CD4-positive, alpha-beta T cell treated with Interleukin-2 at 100 ng/mL for 4 hours (primary cell): ENCODE measurements at places on chromosomes 13 and 19.

GRCh38 chr13:44768775-44769581, 192.8 kb upstream of the TSC22D1 start:
- DNase-seq = no peak

DNA sequence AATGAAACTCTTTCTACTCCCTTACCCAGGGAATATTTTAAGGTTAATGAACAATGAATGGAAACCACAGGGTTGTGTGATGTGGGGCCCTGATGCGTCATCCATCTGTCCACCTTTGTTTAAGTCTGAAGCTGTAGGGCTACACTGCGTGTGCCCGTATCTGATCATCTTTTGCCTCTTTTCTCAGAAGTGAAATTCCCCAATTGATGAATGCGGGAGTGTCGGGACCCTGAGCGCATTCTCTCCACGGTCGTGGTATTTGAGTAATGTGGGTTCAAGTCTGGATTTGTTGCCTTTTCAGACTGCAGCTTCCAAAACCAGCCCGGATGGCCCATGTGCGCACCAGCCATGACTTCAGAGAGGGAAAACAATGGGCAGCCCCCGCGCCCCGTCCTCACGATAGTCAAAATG, 112.3 kb downstream of the COL4A2 start:
- no peak for DNase-seq

GRCh38 chr19:49858088-49858985, 7.4 kb downstream of the PTOV1 start:
- no peak for DNase-seq

DNA sequence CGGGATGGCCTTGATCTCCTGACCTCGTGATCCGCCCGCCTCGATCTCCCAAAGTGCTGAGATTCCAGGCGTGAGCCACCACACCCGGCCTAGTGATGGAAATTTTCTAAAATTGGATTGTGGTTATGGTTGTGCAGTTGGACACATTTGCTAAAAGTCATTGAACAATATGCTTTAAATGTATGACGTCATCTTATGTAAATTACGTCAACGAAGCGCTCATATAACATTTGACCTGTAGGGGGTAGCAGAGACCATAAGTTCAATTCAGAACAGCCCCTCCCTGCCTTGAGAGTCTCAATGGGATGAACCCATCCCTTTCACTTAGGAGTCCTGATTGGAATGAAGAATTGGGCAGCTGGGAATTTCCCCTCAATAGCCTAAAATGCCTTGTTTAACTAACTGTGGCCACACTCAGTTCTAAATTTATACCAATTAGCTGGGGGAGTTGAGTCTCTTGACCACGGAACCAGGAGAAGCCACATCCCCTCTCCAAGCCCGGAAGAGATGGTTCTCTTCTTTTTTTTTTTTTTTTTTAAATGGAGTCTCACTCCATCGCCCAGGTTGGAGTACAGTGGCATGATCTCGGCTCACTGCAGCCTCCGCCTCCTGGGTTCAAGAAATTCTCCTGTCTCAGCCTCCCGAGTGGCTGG, 15.2 kb upstream of the TLE6 start:
- DNase-seq = peak; percentile 83

DNA sequence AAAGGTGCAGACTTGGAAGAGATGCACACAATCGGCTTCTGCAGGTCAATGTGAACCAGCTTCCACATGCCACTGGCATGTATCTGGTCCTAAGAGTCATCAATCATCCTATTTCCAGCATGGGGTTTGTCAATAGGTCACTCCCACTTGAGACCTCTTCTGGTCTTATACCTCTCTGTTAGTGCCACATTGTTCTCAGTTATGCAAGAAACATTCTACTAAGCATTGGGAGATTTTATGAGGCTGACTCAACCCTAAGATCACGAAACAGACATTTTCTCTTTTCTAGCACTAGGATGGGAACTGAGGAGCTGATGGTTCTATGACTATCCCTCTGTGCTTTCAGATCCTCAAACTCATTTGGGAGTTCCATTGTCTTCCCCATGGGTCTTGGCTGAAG, 581.5 kb upstream of the KLF12 start:
- DNase-seq = no peak

DNA sequence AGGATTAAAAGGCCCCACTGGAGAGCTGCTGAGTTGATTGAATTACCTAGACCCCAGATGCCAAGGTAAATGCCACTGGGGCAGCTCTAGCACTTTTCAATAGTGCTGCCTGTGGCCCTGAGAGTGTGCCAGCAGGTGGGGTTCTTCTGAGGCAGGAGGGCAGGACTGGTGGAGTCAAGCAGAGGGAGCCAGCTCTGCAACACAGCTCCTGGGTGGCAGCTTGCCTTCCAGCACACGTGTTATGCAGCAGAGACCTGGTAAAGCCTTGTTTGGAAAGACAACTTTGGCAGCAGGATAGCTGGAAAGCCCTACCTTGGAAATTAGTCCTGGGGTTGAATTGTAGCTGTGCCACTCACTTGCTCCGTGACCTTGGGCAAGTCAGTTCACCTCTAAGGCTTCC, 306.6 kb downstream of the ATP8A2 start:
- no peak for DNase-seq

GRCh38 chr19:6030214-6030507, 52.2 kb upstream of the RANBP3 start:
- no peak for DNase-seq

DNA sequence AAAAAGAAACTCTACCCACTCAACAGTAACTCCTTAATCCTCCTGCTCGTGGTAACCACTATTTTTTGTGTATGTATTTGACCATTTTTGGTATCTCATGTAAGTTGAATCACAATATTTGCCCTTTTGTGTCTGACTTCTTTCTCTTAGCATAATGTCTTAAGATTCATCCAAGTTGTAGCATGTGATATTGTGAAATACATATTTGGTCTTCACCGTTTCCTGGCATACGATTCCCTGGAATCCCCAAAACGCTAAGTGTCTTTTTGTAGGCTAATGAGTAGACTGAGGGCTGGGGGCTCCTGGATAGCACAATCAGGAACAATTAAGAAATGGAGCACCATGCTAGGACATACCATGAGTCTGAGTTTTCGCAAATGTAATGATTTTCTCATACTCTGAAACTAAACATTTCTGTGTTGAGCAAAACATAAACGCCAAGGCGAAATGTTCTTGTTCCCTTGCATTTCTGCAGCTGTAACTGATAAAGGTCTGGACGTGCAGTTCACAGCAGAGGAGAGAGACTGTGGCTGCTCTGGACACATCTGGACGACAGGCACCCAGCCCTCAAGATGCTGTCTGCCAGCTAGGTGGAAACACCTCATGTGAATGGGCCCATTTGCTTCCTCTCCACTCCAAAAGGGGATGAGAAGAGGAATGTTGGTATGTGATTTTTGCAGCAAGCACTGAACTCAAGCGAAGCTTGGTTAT, 38.4 kb downstream of the BRD4 start:
- DNase-seq = no peak

DNA sequence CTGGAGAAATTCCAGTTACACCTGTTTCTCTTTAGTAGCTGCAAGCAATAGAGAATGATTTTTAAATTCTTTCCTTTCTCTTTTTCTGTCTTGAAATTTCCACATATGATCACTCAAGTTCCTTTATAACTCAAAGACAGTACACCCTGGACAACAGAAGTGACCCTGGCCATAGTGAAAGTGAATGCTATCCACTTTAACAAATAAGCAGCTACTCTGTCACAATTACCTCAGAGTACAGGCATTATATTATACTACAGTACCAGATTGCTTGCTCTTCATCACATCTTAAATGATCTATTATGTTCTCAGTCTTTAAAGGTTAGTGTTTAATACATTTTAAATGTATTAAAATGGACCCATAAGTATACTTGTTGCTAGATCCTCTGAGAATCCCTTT, 136.2 kb downstream of the KLF12 start:
- no peak for DNase-seq

DNA sequence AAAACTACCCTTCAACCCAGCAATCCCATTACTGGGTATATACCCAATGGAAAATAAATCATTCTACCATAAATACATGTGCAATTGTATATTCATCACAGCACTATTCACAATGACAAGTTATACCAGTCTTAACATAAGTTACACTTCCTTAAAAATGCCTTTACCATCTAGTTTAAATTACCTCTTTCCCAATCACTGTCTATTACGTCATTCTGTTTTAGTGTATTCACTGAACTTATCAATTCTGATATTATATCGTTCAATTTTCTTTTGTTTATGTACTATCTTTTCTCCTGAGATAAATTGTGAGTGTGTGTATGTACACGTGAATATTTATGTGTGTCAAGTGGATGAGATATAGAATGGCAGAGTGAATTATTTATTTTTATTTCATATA, 1416.8 kb downstream of the OLFM4 start:
- no peak for DNase-seq

- DNase-seq = no peak
Measured at GRCh38 chr19:23183251-23183650, 66.4 kb downstream of the ZNF730 start.

- DNase-seq = no peak
Measured at GRCh38 chr19:38337360-38337653, 1.7 kb downstream of the CATSPERG start.

DNA sequence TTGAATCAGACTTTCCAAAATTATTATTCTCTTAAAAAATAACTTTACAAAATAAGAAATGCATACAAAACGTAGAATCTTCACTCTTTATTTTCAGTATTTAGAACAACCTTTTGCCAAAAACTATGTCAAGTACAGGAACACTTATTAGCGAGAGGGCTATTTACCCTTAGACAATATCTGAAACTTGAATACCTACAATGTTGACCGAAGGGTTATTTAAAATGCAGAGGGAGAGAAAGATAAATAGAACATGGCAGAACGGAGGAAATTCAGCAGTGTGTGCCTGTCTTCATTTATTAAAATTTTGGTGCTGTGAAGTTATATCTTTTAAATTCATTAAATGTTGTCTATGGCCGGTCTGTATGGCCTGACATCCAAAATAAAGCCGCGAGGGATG, 198.8 kb downstream of the EFNB2 start:
- no peak for DNase-seq

GRCh38 chr13:20667857-20668437, 35.6 kb upstream of the IL17D start:
- DNase-seq = no peak

DNA sequence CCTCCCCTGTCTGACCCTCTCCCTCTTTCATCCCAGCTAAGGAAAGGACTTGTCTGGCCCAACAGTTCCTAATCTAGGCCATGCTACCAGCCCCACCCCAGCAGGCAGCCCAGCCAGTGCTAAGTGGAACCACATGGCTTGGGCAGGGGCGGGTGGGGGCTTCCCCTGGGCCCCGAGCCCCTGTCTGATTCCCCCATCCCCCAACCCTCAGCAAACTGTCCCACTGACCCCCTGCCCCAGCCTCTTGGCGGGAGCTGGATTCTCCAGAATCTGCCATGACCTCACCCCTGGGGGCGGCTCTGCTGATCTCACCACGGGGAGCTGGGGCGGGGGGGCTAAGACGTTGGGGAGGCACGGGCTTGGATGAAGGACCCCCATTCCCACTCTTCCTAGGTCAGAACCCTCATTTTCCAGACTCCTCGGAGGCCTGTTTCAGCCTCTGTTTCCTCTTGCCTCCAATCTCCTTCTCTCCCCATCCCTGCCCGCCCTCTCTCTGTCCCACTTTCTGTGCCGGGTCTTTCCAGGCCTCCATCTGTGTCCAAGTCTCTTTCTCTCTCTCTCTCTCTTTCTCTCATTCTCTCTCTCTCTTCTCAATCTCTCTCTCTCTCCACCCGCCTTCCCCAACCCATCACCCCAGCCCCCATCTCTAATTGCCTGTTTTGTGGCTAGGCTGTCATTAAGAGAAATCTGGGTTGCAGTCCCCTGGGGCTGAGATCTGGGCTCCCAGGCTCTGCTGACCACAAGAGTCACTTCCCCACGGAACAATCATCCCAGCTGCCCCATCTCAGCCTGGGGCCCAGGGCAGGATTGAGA, 2.7 kb downstream of the COL5A3 start:
- no peak for DNase-seq

DNA sequence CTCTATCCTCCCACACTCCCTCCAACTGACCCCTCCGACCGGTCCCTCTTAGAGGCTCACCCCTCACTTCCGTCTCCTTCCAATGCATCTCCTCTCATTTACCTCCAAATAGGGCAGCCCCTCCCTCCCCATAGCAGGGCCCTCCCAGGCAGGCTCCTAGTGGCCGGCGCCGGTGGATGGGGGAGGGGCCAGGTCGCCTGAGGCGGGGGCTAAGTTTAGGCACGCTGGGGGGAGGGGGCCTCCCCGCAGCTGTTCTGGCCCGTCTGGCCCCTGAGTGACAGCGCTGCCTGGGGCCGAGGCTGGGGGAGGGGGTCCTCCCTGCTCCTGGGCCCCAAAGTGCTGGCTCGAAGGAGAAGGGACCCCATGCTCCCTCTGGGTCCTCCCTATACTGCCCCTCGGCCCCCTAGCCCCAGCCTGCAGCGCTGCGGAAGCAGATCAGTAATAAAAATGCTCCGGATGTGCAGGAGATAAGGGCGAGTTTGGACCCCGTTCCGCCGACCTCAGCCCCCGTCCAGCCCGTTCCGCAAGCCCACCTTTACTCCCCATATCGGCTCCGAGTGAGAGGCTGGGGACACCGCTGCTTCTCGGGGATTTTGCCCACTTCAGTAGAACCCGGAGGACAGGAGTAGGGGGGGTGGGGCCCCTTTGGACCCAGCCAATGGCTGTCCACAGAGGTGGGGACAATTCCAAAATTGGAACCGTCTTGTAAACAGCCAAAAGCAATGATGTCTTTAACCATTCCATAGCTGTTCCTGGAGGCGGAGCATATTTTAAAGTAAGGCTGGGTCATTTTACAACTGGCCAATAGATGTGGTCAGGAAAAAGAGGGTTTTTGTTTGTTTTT, 4.0 kb downstream of the RTN2 start:
- no peak for DNase-seq

- DNase-seq = peak; percentile 51
Measured at GRCh38 chr19:13881692-13882418, 4.9 kb downstream of the NANOS3 start.

DNA sequence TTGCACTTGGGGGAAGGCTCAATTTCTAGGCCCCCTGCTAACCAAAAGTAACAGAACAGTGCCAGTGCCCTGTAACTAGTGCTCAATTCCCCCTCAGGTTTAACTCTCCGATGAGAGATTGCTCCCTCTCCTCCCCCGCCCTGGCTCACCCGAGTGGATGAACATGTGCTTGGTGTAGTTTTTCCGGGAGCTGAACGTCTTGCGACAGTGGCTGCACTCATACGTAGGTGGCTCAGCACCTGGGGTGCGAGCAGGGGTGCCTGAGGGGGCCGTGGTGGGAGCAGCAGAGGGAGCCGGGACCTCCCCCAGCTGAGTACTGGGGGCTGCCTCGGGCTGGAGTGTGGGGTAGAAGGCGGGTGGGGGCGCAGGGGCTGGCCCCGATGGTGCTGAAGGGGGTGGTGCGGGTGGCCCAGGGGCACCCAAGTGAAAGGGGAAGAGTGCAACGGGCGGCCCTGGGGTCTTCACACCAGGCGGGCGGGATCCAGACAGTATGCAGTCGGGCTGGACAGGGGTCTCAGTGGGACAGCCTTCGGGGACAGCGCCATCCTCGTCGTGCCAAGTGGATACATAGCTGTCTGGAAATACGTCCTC, 3.3 kb downstream of the ZBTB45 start:
- DNase-seq = no peak

- no peak for DNase-seq
Measured at GRCh38 chr19:1453525-1454364, 3.8 kb downstream of the APC2 start.

- DNase-seq = no peak
Measured at GRCh38 chr13:50593207-50593606, 250.3 kb downstream of the DLEU7 start.
